ENCODE measurements at places on chromosomes 7 and 10.

DNA sequence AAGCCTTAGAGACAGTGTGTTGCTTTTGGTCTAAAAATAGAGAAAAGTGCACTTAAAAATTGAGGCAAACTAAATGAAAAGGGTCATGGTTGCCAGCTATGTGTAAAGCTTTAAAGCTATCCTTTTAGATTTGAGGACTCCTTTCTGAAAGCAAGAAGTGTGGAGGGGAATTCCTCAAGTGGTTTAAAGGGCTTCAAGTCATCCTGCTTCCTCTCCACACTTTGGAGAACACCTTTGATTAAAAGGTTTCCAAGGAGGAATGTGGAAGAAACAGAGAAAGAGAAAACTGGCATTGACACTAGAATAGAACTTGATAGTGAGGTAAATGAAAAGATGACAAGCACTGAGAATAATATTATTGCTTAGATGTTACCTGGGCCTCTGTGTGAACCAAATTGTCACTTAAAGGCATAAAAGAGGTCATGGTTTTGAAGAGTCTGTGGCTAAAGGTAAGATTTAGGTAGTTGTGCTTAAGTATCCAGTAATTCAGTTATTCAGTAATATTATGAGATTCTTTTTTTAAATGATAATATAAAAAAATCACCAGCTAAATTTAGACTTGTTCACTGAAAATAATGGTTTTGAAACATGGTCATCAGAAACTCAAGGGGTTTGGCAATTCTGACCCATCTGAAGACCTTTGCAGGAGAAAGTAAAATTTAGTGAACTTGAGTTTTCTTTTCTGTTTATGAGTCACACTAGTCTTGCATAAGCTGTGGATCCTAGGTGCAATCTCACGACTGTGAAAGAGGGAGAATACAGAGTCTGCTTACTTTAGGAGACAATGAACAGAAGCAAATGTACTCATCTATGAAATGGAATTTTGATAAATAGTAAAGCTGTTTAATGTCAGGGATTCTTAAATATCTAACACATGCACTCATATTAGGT is 466.0 kb downstream of the KIF20B start:
- DNase-seq, result no peak

GRCh38 chr7:53383131-53383530 is 347.7 kb downstream of the POM121L12 start:
- DNase-seq, result no peak

DNA sequence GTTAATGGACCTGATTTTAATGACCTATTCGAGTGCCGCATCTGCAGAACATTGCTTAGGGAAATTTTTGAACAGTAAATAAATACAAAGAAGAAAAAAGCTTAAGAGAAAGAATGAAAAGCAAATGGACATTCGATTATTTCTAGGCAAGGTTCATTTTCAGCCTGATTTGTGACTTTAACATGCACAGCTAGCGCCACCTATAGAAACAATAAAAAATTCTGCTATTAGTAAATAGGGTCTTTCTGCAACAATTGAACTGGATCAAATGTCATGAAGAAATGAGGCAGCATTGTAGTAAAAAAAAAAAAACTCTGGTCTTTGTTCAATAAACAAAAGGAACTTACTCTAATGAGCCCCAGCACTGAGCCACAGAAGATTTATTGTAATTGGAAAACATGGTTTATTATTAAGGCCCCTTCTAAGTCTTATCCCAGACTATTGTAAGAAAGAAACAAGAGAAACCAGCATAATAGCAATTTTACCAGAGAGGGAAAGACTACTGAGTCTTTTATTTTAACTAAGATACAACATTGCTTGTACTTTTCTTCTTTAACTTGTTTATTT is 41.4 kb upstream of the GHITM start:
- no peak for DNase-seq

DNA sequence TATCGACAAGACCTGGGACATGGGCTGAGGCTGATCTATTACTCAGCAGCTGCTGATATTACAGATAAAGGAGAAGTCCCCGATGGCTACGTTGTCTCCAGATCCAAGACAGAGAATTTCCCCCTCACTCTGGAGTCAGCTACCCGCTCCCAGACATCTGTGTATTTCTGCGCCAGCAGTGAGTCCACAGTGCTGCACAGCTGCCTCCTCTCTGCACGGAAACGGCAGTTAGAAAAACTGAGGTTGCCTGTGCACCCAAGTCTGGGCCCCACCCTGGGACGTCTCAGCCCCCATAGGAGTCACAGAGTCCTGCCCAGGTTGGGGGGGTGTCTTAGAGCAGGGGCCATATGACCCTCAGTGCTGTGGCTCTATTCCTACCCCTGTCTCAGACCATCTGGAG is 167.4 kb upstream of the PRSS58 start:
- DNase-seq, result no peak

- DNase-seq, result no peak
These were observed 5.6 kb upstream of the LRRC27 start for GRCh38 chr10:132326344-132326889.

DNA sequence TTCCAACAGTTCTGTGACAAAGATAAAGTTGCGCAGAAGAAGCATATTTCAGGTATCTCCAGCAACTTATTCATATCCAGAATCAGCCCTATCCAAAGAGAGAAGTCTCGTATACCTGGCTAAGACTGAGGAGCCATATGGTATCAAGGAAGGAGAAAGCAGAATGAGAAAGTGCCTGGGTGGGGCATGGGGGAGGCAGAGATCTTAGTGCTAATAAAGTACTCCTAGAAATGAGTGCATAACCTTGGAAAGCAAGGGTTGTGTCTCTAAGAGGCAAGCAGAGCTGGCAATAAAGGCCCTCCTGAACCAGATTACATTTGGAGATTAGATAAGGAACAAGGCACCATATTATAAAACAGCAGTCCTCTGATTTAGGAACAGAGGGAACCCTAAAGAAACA is 12.7 kb downstream of the TASOR2 start:
- DNase-seq, result no peak

Data from activated T-helper 1 cell treated with anti-CD3 and anti-CD28 coated beads, Interleukin-2, amount 50 U/mL, for 16 hours (primary cell).